ENCODE measurements at places on chromosomes 11 and 22. TPM values are rescaled to one million over a fixed set of nuclear protein-coding genes. Genes with fewer than 3 reads are reported as not detected.

DNA sequence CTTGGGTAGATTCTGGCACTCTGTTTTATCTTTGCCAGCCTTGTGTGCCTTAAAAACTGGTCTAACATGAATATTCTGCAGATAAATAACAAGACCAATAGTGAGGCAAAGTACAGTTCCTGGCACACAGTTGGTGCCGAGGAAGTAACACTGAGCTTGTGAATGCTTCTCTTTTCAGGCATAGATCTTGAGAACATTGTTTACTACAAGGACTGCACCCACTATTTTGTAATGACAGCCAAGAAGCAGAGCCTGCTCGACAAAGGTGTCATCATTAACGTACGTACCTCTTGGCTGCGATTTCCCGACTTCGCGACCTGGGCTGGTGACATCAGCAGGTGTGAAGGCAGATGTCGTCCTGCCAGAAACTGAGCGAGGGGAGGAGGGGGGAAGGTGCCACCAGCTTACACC lies 105.7 kb downstream of the MICAL2 start:
- no peak overlapping the region for H3K4me3 ChIP-seq
- H3K36me3 ChIP-seq, result no peaks in the 10 kb centered on the region
- no peaks in the 10 kb centered on the region for H3K27me3 ChIP-seq
- peak overlapping the region; percentile 31 for H3K27ac ChIP-seq

GRCh38 chr11:6755303-6755952 lies 16.3 kb downstream of the OR2AG2 start:
- H3K36me3 ChIP-seq, result no peaks in the 10 kb centered on the region
- no peak overlapping the region for H3K27ac ChIP-seq
- no peaks in the 10 kb centered on the region for H3K27me3 ChIP-seq
- DNase-seq, result peak; percentile 34
- H3K4me3 ChIP-seq, result no peak overlapping the region
- no peaks in the 10 kb centered on the region for H3K4me1 ChIP-seq

GRCh38 chr22:30605449-30606110 lies 1.4 kb upstream of the TCN2 start:
- H3K4me3 ChIP-seq, result no peak overlapping the region
- DNase-seq, result peak; percentile 64
- H3K27me3 ChIP-seq, result no peaks in the 10 kb centered on the region
- no peaks in the 10 kb centered on the region for H3K4me1 ChIP-seq
- no peak overlapping the region for H3K27ac ChIP-seq

DNA sequence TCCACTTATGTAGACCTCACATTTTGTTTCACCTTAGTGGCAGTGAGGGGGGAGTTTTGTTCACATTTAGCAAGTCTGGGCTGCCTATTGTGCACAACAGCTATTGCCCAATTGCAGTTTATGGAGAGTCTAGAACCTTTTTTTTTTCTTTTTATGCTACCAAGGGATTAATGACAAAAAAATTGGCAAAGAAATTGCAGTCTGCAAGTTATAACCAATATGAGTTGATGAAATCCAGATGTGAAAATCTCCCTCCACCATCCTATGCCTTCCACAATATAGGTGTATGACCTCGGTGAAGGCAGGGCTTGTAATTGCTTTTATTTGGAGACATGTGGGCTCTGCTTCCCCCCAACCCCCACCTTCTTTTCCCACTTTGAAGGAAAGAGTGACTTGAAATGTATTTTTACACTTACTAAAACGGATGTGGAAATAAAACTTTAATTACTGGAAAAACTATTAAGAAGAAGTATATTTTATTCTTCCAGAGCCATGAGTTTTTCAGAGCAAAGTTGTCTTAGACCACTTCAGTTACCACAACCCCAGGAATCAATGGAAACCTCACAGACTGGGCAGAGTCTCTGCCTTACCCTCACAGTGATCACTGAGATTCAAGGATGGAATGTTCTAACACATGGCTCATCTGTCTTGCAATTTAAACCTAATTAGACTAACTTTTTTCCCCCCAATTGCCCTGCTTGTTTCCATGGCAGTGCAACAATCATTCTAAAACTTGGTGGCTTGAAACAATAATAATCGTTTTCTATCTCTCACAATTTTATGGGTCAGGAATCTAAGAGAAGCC lies 120.8 kb upstream of the SLC5A12 start:
- no peak for DNase-seq
- H3K36me3 ChIP-seq, result no peaks in the 10 kb centered on the region
- no peaks in the 10 kb centered on the region for H3K27me3 ChIP-seq
- H3K27ac ChIP-seq, result no peak overlapping the region

OR56B4 gene
- not detected for polyA plus RNA-seq

WT1 gene
- 62.2 TPM for polyA plus RNA-seq

CLDN5 gene
- polyA plus RNA-seq, result 10.4 TPM
